ENCODE measurements at places on chromosomes 7 and 10. TPM values are rescaled to one million over a fixed set of nuclear protein-coding genes. Genes with fewer than 3 reads are reported as not detected.

Gene ARHGEF5
- polyA plus RNA-seq = not detected

Gene UNCX
- polyA plus RNA-seq = 1.6 TPM

Gene TMEM140
- polyA plus RNA-seq = not detected

Gene DBNL
- 124 TPM for polyA plus RNA-seq

Gene PLXDC2
- polyA plus RNA-seq = 3.4 TPM

Gene WIPF3
- polyA plus RNA-seq = 3.8 TPM

Gene NPC1L1
- 0.20 TPM for polyA plus RNA-seq

Gene CTAGE4
- polyA plus RNA-seq = not detected

Gene OR2A14
- not detected for polyA plus RNA-seq

Gene CYP26C1
- polyA plus RNA-seq = not detected

Gene SPDYE2B
- not detected for polyA plus RNA-seq

Gene BMPR1A
- 29.9 TPM for polyA plus RNA-seq

Gene PLAU
- polyA plus RNA-seq = 1.1 TPM

Gene OR9A2
- polyA plus RNA-seq = not detected

Gene FZD1
- 2.9 TPM for polyA plus RNA-seq

Gene GCK
- 7.4 TPM for polyA plus RNA-seq

Gene NPSR1
- polyA plus RNA-seq = not detected

Gene POM121C
- 6.6 TPM for polyA plus RNA-seq

Gene NANOS1
- 29.1 TPM for polyA plus RNA-seq

Gene VIPR2
- 0.51 TPM for polyA plus RNA-seq

Gene GIMAP2
- not detected for polyA plus RNA-seq

Gene TRA2A
- polyA plus RNA-seq = 135 TPM

Gene KRIT1
- 39.6 TPM for polyA plus RNA-seq

All from neural cell (in vitro differentiated cells).